ENCODE measurements at places on chromosomes 4 and X. TPM values are rescaled to one million over a fixed set of nuclear protein-coding genes. Genes with fewer than 3 reads are reported as not detected.

DNA sequence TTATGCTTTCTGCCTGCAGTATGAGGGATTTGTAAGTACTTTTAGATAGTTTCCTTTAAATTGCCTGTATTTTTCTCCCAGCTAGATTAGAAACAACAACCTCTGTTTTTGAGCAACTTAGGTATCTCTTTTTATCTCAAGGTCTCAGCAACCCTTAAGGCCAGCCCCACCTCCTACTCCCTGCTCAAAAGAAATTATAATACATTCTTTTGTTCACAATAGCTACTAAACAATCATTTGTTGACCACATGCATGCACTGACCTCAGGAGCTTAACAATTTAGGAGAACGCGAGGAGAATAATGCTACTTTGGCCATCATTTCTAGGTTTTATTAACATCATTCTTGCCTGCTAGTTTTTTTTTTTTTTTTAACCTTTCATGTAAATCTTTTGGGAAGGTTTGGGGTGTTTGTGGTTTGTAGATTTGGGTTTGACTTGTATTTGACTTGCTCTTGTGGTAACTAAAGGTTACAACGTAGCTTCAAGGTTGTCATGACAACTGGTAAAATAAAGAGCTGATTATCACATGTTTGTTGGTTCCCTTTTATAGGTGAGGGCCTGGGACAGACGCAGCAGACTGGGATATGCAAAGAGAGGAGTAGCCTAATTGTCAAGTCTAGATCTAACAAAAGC is 145.4 kb upstream of the PLAC1 start:
- H3K36me3 ChIP-seq: no peaks in the 10 kb centered on the region
- DNase-seq: no peak
- H3K4me1 ChIP-seq: peaks cover 26% of the 10 kb centered on the region
- no peak overlapping the region for H3K4me3 ChIP-seq

- H3K27me3 ChIP-seq: no peaks in the 10 kb centered on the region
- no peak overlapping the region for H3K27ac ChIP-seq
- H3K4me3 ChIP-seq: no peak overlapping the region
- H3K36me3 ChIP-seq: no peaks in the 10 kb centered on the region
- DNase-seq: no peak
These were observed 162.5 kb upstream of the TBL1X start for GRCh38 chrX:9302381-9302780.

Gene MEPE
- total RNA-seq: not detected

Gene THAP6
- total RNA-seq: 25.5 TPM
